Jurkat, Clone E6-1 (cell line): ENCODE measurements at places on chromosomes 1 and 21.

DNA sequence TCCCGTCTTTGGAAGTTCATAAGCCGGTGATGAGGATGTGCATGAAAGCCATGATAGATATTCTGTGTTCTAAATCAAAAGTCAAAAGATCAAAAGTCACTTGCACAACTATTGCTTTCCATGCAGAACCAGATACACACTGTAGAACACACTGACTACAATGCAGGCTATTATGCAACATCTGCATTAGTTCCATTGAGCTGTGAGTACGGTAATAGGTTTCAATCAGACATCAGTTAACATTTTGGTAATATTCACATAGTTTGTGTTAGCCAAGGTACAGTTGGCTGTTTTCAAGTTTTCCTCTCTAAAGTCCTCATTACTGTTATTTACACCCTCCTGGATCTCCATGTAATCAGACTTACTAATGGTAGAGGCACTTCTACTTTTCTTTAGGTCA is 3.1 kb downstream of the KCNA2 start:
- DNase-seq = no peak

GRCh38 chr21:44514218-44514520 is 25.8 kb downstream of the KRTAP10-1 start:
- DNase-seq = no peak

- DNase-seq = no peak
Observed at GRCh38 chr21:45352621-45353139, 52.3 kb upstream of the COL18A1 start.

DNA sequence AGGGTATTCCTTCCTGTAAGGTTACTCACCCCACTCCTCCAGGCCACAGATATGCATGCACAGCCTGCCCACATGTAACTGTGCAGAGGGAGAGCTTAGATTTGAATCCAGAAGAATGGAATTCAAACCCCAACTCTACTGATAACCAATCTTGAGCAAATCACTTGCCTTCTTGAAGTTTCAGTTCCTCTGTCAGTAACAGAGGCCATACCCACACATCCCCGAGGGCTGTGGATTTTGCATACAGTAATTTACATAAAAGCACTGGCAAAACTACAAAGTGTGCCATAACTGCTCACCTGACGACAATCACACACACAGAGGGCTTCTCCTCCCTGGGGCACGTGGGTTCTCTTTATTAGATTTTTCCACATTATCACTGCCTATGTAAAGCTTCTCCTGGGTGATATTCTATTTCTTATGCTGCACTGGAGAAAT is 18.6 kb downstream of the CD247 start:
- peak; percentile 58 for DNase-seq

- no peak for DNase-seq
Observed at GRCh38 chr1:19942657-19943056, 19.2 kb upstream of the PLA2G2E start.

DNA sequence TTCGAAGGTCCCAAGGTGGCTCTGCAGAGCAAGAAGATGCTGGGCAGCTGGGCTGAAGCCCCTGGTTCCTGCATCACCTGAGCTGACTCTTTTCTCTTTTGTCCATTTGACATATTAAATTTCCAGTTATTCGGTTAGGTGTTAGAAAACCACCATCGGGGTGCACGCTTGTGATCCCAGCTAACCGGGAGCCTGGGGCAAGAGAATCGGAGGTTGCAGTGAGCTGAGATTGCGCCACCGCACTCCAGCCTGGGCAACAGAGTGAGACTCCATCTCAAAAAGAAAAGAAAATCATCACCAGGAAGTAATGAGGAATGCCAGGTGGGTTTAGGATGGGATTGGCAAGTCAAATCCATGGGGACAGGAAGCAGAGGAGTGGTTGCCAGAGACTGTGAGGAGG is 76.3 kb upstream of the ZC3H12A start:
- no peak for DNase-seq

DNA sequence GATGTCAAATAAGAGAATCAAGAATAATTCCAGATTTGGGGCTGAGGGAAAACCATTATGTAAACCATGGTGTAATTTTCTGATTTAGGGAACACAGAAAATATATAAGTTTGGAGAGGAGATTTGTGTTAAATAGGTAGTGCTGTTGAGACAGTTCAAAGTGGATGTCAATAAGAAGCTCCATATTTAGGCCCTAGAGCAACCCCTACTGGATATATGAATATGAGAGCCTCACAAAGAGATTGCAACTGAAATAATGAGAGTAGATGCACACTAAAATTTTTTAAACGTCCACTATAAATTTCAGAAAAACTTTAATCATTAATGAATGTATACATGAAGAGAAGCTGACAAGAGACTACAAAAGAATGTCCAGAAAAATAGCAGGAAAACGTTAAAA is 1447.8 kb upstream of the PRMT6 start:
- DNase-seq = peak; percentile 2

- DNase-seq = peak; percentile 42
Observed at GRCh38 chr1:158951956-158952355, 20.6 kb downstream of the PYHIN1 start.

DNA sequence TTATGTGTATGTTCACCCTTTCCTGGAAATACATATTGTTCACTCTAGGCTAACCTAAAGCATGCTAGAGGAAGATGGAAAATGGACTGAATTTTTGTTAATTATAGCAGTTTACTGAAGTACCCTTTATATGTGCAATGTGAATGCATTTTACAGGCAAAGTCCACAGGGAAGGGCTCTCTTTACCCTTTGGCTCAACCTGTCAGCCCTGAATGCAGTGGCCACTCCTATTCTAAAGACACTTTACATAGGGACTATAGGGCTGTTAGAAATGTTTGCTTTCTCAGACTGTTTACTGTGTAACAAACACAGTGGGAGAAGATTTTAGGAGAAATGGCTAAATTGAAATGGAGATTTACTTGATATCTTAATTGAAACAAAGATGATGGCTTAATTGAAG is 78.5 kb downstream of the BRINP2 start:
- no peak for DNase-seq

DNA sequence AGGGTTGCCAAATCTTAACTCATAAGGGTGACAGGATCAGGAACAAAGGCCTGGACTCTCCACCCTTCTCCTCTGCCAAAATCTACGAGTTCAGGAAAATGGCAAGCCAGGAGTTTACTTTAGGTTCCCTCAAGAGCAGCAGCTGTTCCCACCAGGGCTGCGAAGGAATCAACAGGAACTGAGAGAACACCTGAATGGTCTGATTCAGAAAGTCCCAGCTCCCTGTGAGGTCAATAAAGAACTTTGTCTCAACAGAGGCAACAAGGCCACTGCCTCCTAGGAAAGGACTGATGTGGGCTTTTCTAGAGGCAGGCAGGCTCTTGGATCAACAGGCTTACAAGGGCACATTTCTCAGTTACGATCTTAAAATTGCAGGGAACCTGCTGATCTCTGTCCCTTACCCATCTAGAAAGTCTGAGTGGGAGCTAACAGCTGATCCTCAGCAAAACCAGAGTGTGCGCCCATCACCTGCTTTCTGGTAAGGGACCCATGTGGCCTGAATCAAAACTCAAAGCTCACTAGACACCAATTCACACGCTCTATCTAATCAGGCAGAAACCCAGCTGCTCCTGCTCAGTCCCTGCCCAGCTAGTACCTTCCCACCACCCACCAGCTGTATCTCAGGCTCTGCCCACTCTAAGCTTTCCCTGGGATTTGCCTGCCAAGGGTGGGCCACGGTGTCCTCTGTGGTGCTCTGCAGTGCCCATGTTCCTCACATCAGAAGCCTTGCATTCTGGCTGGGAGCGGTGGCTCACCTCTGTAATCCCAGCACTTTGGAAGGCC is 83.1 kb downstream of the CAPZB start:
- no peak for DNase-seq

GRCh38 chr1:29325675-29326074 is 89.4 kb downstream of the PTPRU start:
- no peak for DNase-seq

GRCh38 chr1:41882068-41882477 is 36.6 kb downstream of the HIVEP3 start:
- peak; percentile 97 for DNase-seq
